Testis (tissue), 5 donors: ENCODE measurements at places on chromosomes 5 and 9.

GRCh38 chr9:70554881-70555280 lies 140.4 kb upstream of the KLF9 start:
- H3K36me3 ChIP-seq, result no peaks in the 10 kb centered on the region
- DNase-seq, result no peak
- peaks cover 5% of the 10 kb centered on the region for H3K4me1 ChIP-seq
- H3K27me3 ChIP-seq, result no peaks in the 10 kb centered on the region
- no peak overlapping the region for H3K4me3 ChIP-seq
- H3K27ac ChIP-seq, result no peak overlapping the region

GRCh38 chr5:95050708-95051107 lies 234.2 kb downstream of the MCTP1 start:
- H3K27ac ChIP-seq, result no peak overlapping the region
- no peaks in the 10 kb centered on the region for H3K27me3 ChIP-seq
- no peaks in the 10 kb centered on the region for H3K4me1 ChIP-seq
- H3K4me3 ChIP-seq, result no peak overlapping the region

- DNase-seq, result no peak
- no peaks in the 10 kb centered on the region for H3K4me1 ChIP-seq
- H3K4me3 ChIP-seq, result no peak overlapping the region
- no peak overlapping the region for H3K27ac ChIP-seq
- no peaks in the 10 kb centered on the region for H3K36me3 ChIP-seq
- no peaks in the 10 kb centered on the region for H3K27me3 ChIP-seq
Observed at GRCh38 chr5:143509758-143510221, 106.3 kb upstream of the NR3C1 start.

DNA sequence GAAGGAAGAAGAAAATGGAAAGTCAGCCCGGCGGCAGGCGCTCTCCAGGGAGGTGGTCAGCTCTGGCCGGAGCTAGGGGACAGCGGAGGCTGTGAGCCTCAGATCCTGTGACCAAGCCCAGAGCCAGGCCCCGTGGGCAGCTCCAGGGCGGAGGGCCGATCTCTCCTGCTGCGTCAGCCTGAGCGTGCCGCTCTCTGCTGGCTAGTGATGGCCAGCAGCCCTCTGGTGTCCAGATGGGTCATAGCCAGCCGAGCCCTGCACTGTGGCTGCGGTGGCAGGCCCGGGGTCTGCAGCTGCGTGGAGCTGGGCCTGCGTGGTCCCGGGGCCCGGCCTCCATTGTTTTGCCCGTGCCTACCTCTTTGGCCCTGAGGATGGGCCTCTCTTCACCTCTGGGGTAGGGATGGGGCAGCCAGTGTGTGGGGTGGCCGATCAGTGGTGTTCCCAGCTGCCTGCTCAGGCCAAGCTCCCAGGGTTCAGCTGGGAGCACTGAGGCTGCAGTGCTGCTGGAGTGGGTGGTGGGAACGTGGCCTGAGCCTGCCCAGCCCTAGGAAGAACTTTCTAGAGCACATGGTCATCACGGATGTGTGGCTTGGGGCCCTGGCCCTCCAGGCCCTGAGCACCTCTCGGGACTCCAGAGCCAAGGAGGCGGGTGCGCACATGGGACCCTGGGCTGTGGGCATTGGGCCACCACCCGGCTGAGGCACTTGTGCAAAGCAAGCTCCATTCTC lies 17.1 kb upstream of the NRARP start:
- H3K27me3 ChIP-seq, result no peaks in the 10 kb centered on the region
- H3K27ac ChIP-seq, result no peak overlapping the region
- no peak overlapping the region for H3K4me3 ChIP-seq
- peaks cover 13% of the 10 kb centered on the region for H3K4me1 ChIP-seq

- no peak overlapping the region for H3K27ac ChIP-seq
- DNase-seq, result no peak
- H3K4me3 ChIP-seq, result no peak overlapping the region
- no peaks in the 10 kb centered on the region for H3K27me3 ChIP-seq
- no peaks in the 10 kb centered on the region for H3K36me3 ChIP-seq
Observed at GRCh38 chr9:93597871-93598646, 21.7 kb downstream of the PHF2 start.

DNA sequence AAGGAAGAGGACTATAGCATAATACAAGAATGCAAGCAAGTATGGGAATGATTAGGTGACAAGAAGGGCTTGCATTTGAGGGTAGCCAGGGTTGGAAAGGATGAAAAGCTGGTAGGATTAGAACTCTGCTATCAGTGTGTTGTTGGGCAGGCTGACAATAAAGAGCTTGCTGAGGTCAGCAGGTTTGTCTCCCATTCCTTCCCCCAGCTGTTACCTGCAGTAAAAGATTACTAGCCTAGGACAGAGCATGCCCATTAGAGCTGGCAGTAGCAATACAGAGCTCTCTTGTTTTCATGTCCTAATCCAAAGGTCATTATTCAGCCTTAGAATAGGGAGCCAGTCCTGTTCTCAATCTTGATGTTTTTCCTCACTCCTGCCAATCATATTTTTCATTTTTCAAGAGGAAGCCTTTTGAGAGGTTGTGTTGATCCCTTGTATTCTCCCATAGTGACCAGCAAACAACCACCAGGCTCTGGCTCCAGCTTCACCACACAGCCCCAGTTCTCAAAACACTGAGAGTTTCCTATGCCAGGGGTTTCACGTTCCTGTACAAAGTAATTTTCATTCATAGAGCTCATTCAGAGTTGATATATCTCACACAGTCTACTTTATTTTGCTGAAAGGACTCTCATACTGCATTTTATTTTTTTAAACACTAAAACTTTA lies 71.7 kb downstream of the OR2K2 start:
- no peaks in the 10 kb centered on the region for H3K27me3 ChIP-seq
- H3K4me3 ChIP-seq, result no peak overlapping the region
- no peaks in the 10 kb centered on the region for H3K4me1 ChIP-seq
- no peak overlapping the region for H3K27ac ChIP-seq
- H3K36me3 ChIP-seq, result no peaks in the 10 kb centered on the region

DNA sequence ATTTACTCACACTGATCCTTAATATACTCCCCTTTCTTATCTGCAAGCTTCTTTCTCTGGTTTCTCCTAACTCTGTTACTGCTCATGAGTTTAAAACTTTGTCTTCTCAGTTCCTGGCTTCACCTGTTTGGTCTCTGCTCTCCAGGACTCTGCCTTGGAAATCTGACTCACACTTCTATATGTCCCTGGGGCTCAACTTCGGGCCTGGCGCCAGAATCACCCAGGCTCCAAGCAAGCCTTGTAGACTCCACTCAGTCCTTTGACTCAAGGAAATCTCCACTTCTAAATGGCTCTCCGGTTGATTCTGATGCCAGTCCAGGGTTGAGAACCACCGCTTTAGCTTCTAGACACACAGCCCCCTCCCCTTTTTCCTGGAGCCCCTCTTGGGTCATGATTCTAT lies 57.8 kb downstream of the TMC1 start:
- H3K4me1 ChIP-seq, result peaks cover 38% of the 10 kb centered on the region
- no peaks in the 10 kb centered on the region for H3K36me3 ChIP-seq
- no peak overlapping the region for H3K4me3 ChIP-seq

DNA sequence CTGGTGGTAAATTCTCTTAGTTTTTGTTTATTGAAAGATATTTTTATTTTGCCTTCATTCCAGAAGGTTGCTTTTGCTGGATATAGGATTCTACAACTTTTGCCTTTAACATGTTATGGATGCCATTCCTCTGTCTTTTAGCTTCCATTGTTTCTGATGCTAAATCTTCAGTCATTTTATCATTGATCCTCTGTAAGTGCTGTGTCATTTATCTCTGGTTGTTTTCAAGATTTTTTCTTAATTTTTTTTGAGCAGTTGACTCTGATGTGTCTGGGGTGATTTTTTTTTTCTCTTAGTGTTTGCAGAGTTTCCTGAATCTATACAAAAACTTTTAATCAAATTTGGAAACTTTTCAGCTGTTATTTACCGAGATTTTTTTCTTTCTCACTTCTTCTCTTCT lies 6.4 kb downstream of the CARD6 start:
- H3K4me3 ChIP-seq, result no peak overlapping the region
- no peaks in the 10 kb centered on the region for H3K27me3 ChIP-seq
- H3K4me1 ChIP-seq, result peaks cover 7% of the 10 kb centered on the region

GRCh38 chr5:55923865-55924500 lies 70.8 kb downstream of the IL6ST start:
- DNase-seq, result no peak
- H3K36me3 ChIP-seq, result no peaks in the 10 kb centered on the region
- H3K27me3 ChIP-seq, result no peaks in the 10 kb centered on the region
- H3K4me1 ChIP-seq, result no peaks in the 10 kb centered on the region

DNA sequence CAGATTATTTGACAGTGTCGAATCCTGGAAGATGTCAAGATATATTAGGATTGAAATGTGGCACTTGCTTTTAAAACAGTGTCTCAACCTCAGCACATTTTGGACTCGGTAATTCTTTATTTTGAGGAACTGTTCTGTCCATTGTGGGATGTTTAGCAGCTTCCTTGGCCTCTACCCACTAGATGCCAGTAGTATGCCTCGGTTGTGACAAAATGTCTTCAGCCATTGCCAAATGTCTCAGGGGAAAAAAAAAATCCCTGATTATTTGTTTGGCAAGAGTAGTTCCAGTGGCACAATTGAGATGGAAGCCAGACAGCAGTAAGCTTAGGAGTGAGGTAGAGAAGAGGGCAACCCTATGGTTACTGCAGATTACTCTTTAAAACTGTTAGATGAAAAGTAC lies 694.5 kb upstream of the RIOK2 start:
- no peak overlapping the region for H3K27ac ChIP-seq
- H3K4me3 ChIP-seq, result no peak overlapping the region
- H3K4me1 ChIP-seq, result no peaks in the 10 kb centered on the region
- H3K36me3 ChIP-seq, result no peaks in the 10 kb centered on the region
- no peak for DNase-seq

DNA sequence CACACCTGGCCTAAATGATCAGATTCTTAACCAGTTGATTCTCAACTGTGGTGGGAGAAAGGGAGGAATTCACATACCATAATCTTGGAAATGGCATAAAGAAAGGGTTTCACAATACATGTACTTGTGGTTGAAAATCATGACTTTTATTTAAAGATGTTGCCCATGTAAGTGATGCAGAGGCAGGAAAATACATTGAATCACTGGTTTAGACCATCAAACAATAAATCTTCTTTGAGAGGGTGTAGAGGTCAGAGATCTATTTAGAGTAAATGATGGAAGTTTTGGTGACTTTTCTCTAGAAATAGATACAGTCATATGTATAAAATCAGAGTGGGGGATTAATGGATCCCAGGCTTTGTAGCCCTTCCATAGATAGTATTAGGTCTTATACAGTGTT lies 15.4 kb downstream of the NDUFS4 start:
- no peaks in the 10 kb centered on the region for H3K4me1 ChIP-seq
- DNase-seq, result no peak
- H3K36me3 ChIP-seq, result no peaks in the 10 kb centered on the region
- no peak overlapping the region for H3K4me3 ChIP-seq
- no peaks in the 10 kb centered on the region for H3K27me3 ChIP-seq

- peaks cover 6% of the 10 kb centered on the region for H3K27me3 ChIP-seq
- no peak for DNase-seq
- no peaks in the 10 kb centered on the region for H3K36me3 ChIP-seq
- no peak overlapping the region for H3K4me3 ChIP-seq
- H3K27ac ChIP-seq, result no peak overlapping the region
Observed at GRCh38 chr9:122219856-122220672, 8.7 kb downstream of the LHX6 start.

- no peaks in the 10 kb centered on the region for H3K27me3 ChIP-seq
- H3K27ac ChIP-seq, result no peak overlapping the region
- no peak for DNase-seq
- H3K4me1 ChIP-seq, result peaks cover 8% of the 10 kb centered on the region
- no peaks in the 10 kb centered on the region for H3K36me3 ChIP-seq
Observed at GRCh38 chr9:132857616-132858342, 20.3 kb downstream of the AK8 start.

- H3K27ac ChIP-seq, result no peak overlapping the region
- no peaks in the 10 kb centered on the region for H3K27me3 ChIP-seq
- no peak for DNase-seq
- H3K36me3 ChIP-seq, result no peaks in the 10 kb centered on the region
Observed at GRCh38 chr5:121968910-121969607, 7.3 kb downstream of the SRFBP1 start.

DNA sequence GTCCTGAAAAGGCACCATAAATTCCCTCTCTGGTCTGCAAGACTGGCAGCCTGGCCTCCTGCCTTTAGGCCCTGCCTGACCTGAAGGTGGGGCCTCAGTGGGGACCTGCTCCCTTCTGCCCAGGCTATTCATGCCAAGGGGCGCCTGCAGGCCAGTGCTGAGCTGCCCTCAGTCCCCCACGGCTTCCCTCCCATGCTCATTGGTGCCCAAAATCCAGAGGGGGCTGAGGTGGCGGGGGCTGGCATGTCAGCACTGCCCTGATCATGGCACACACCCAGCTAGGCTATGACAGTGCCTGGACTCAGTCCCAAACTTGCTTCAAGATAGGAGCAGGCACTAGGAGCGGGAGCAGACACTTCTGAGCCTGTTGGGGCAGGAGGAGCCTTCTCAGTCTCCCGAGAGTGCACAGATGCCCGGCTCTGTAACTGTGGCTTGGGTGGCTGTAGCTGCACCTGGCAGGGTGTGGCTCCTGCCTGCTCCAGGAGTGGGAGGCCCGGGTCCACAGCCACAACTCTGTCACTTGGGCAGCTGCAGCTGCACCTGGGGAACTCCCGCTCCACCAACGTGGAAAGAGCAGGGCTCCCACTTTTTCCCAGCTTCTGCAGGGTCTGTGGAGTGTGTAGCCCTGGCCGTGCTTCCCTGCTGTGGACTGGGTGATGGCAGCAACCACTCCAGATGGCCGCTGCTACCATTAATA lies 49.0 kb downstream of the NDUFAF2 start:
- no peaks in the 10 kb centered on the region for H3K4me1 ChIP-seq
- no peak overlapping the region for H3K27ac ChIP-seq
- H3K27me3 ChIP-seq, result no peaks in the 10 kb centered on the region
- no peak overlapping the region for H3K4me3 ChIP-seq
- no peaks in the 10 kb centered on the region for H3K36me3 ChIP-seq
- DNase-seq, result no peak

DNA sequence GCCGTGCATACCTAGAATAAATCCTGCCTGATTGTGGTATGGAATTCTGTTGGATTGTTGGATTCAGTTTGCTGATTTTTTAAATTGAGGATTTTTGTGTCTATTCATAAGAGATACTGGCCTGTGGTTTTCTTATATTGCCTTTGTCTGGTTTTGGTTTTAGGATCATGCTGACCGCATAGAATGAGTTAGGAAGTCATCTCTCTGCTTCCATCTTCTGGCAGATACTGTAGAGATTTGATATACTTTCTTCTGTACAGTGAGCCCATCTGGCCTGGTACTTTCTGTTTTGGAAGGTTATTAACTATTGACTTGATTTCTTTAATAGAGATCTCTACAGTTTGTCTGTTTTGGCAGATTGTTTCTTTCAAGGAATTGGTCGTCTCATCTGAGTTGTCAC lies 14.7 kb downstream of the CEP72 start:
- H3K4me3 ChIP-seq, result no peak overlapping the region
- H3K27me3 ChIP-seq, result no peaks in the 10 kb centered on the region
- no peaks in the 10 kb centered on the region for H3K36me3 ChIP-seq
- H3K4me1 ChIP-seq, result no peaks in the 10 kb centered on the region
- no peak overlapping the region for H3K27ac ChIP-seq

GRCh38 chr9:86795823-86796553 lies 151.3 kb downstream of the GAS1 start:
- H3K4me3 ChIP-seq, result no peak overlapping the region
- H3K4me1 ChIP-seq, result peaks cover 15% of the 10 kb centered on the region
- no peaks in the 10 kb centered on the region for H3K27me3 ChIP-seq
